ENCODE measurements at places on chromosomes 16 and 17. TPM values are rescaled to one million over a fixed set of nuclear protein-coding genes. Genes with fewer than 3 reads are reported as not detected.

SPNS2 gene
- 10.7 TPM for total RNA-seq

UBALD1 gene
- total RNA-seq = 36.2 TPM

RAB11FIP4 gene
- total RNA-seq = 0.87 TPM

SLC43A2 gene
- 6.5 TPM for total RNA-seq

PRMT7 gene
- total RNA-seq = 32.8 TPM

ZNF821 gene
- total RNA-seq = 5.1 TPM

SULT1A1 gene
- 5.0 TPM for total RNA-seq

TAF15 gene
- total RNA-seq = 221 TPM

UTP4 gene
- 87.8 TPM for total RNA-seq

SNAI3 gene
- not detected for total RNA-seq

KRTAP2-2 gene
- total RNA-seq = not detected

CDH1 gene
- total RNA-seq = 4.9 TPM

SOCS1 gene
- total RNA-seq = 1.7 TPM

CHST6 gene
- 0.07 TPM for total RNA-seq

KCNJ18 gene
- total RNA-seq = not detected

TVP23A gene
- 0.34 TPM for total RNA-seq

MED13 gene
- total RNA-seq = 20.4 TPM

IL32 gene
- total RNA-seq = 23.5 TPM

MT1F gene
- total RNA-seq = 7.8 TPM

TP53TG3C gene
- 0.11 TPM for total RNA-seq

TCAP gene
- total RNA-seq = 0.64 TPM

ADAP2 gene
- total RNA-seq = 2.9 TPM

PPM1D gene
- 19.6 TPM for total RNA-seq

ACSM2A gene
- total RNA-seq = not detected

GCGR gene
- total RNA-seq = 0.43 TPM

FBXW10B gene
- 4.2 TPM for total RNA-seq

ADGRG1 gene
- total RNA-seq = 231 TPM

CRYBA1 gene
- not detected for total RNA-seq

NOG gene
- total RNA-seq = 1.1 TPM

VTN gene
- total RNA-seq = 18.8 TPM

NAGS gene
- total RNA-seq = 1.1 TPM

FBXL20 gene
- total RNA-seq = 8.9 TPM

RHOT1 gene
- 25.9 TPM for total RNA-seq

PLK1 gene
- 172 TPM for total RNA-seq

ZNF624 gene
- total RNA-seq = 2.8 TPM

GPR179 gene
- 0.03 TPM for total RNA-seq

CCL1 gene
- total RNA-seq = not detected

CCL7 gene
- total RNA-seq = 0.61 TPM

KRT17 gene
- 1.2 TPM for total RNA-seq

G6PC1 gene
- not detected for total RNA-seq

SLFN14 gene
- total RNA-seq = not detected

SPSB3 gene
- 15.8 TPM for total RNA-seq

MYOCD gene
- total RNA-seq = 0.96 TPM

CPHXL2 gene
- not detected for total RNA-seq

MKS1 gene
- 10.6 TPM for total RNA-seq

OTOP3 gene
- total RNA-seq = not detected

CD68 gene
- 34.0 TPM for total RNA-seq

KRT14 gene
- 0.30 TPM for total RNA-seq

CTDNEP1 gene
- total RNA-seq = 254 TPM

ZPBP2 gene
- total RNA-seq = not detected

JUP gene
- 119 TPM for total RNA-seq

SLC12A3 gene
- not detected for total RNA-seq

MT1M gene
- not detected for total RNA-seq

CCL16 gene
- not detected for total RNA-seq
